ENCODE measurements at places on chromosomes 16 and 17. TPM values are rescaled to one million over a fixed set of nuclear protein-coding genes. Genes with fewer than 3 reads are reported as not detected.

GRCh38 chr16:10938321-10938720, 3.9 kb downstream of the DEXI start:
- no peak overlapping the region for H3K27ac ChIP-seq
- H3K27me3 ChIP-seq = no peaks in the 10 kb centered on the region
- H3K36me3 ChIP-seq = peaks cover 19% of the 10 kb centered on the region
- H3K4me1 ChIP-seq = peaks cover 22% of the 10 kb centered on the region
- no peak overlapping the region for H3K4me3 ChIP-seq

- no peaks in the 10 kb centered on the region for H3K27me3 ChIP-seq
- peaks cover 26% of the 10 kb centered on the region for H3K36me3 ChIP-seq
- H3K4me3 ChIP-seq = no peak overlapping the region
- DNase-seq = no peak
- peaks cover 8% of the 10 kb centered on the region for H3K4me1 ChIP-seq
Observed at GRCh38 chr17:17090642-17091103, 48.4 kb downstream of the MPRIP start.

DNA sequence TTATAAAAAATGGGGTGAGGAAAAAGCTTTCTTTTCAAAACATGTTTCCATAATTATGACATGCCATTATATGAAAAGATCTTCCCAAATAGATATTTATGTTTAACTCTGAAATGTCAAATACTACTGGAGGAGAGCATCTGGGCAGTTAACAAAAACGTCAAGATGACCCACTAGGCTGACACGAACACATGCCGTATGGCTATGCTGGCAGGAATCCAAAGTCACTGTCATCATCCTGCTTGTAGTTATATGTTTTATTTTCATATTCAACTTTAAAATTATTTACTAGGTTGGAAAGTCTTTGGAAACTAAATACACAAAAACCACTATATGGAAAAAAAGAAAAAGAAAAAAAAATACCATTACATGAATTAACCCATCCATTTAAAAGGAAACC, 27.3 kb downstream of the ANKFY1 start:
- peak; percentile 52 for DNase-seq
- H3K4me3 ChIP-seq = no peak overlapping the region
- no peaks in the 10 kb centered on the region for H3K27me3 ChIP-seq
- peaks cover 14% of the 10 kb centered on the region for H3K36me3 ChIP-seq

- H3K4me3 ChIP-seq = no peak overlapping the region
- H3K27me3 ChIP-seq = no peaks in the 10 kb centered on the region
- H3K36me3 ChIP-seq = peaks cover 12% of the 10 kb centered on the region
- peak overlapping the region; percentile 13 for H3K27ac ChIP-seq
Observed at GRCh38 chr17:559551-560431, 154.8 kb downstream of the VPS53 start.

- DNase-seq = no peak
- H3K36me3 ChIP-seq = peaks cover 41% of the 10 kb centered on the region
- H3K27me3 ChIP-seq = no peaks in the 10 kb centered on the region
- peaks cover 11% of the 10 kb centered on the region for H3K4me1 ChIP-seq
- H3K27ac ChIP-seq = no peak overlapping the region
Observed at GRCh38 chr16:64950731-64951130, 171.1 kb downstream of the CDH11 start.

GRCh38 chr17:50893183-50893993, 27.2 kb upstream of the TOB1 start:
- no peak overlapping the region for H3K4me3 ChIP-seq
- no peaks in the 10 kb centered on the region for H3K36me3 ChIP-seq
- no peak overlapping the region for H3K27ac ChIP-seq
- H3K27me3 ChIP-seq = peaks cover 14% of the 10 kb centered on the region

DNA sequence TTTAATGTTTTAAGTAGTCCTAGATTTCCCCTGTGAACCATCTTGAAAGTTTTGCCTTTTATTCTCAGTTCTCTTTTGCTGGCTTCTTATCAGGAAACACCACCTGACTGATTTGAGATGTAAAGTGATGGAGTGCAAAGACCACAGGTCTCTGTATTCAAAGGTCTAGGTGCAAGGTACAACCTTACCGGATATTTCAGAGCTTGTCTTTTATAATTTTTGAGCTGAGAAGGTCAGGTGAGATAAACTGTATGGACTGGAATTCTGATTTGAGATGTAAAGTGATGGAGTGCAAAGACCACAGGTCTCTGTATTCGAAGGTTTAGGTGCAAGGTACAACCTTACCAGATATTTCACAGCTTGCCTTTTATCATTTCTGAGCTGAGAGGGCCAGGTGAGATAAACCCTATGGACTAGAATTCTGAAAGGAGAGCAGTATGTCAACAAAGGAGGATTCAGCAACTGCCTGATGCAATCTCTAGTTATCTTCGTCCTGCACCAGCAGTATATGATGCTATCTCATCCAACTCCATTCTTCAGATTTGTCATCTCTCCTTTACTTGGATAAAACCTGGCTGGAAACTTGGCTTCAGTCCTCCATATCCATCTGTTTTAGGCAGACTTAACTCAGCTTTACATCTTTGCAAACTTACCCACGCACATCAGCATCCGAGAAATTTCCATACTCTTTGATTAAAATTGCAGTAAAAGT, 64.3 kb downstream of the CENPV start:
- no peak overlapping the region for H3K27ac ChIP-seq
- H3K36me3 ChIP-seq = no peaks in the 10 kb centered on the region
- DNase-seq = peak; percentile 53
- H3K27me3 ChIP-seq = no peaks in the 10 kb centered on the region
- no peak overlapping the region for H3K4me3 ChIP-seq
- peaks cover 18% of the 10 kb centered on the region for H3K4me1 ChIP-seq

GRCh38 chr16:10617662-10618420, 37.4 kb upstream of the EMP2 start:
- DNase-seq = no peak
- H3K36me3 ChIP-seq = no peaks in the 10 kb centered on the region
- peaks cover 4% of the 10 kb centered on the region for H3K4me1 ChIP-seq
- H3K4me3 ChIP-seq = no peak overlapping the region

DNA sequence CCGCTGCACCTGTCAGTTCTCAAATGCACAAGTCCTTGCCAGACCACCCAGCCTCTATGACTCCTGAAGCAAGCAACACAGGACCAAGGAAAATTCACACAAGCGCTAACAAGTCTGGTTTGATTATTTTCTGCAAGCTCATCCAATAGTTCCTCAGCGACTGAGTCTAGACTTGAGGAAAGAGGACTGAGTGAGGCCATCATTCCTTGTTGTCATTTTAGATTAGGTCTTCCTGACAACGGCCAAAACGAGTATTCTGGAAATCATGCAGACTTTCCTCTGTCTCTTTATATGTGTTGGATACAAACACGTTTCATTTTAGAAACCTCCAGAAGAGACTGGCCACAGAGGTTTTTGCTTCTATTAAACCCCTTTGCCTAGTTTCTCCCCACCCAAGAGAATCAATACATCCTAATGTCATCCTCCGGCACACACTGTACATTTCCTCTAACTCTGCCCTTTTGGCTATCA, 561 bp downstream of the CCDC47 start:
- H3K27ac ChIP-seq = peak overlapping the region; percentile 84
- H3K36me3 ChIP-seq = peaks cover 5% of the 10 kb centered on the region
- 0 out of 2 replicates have a peak, but pooled peaks cover 2% of the 10 kb centered on the region for H3K4me1 ChIP-seq
- H3K4me3 ChIP-seq = peak overlapping the region; percentile 75
- DNase-seq = peak; percentile 31

DNA sequence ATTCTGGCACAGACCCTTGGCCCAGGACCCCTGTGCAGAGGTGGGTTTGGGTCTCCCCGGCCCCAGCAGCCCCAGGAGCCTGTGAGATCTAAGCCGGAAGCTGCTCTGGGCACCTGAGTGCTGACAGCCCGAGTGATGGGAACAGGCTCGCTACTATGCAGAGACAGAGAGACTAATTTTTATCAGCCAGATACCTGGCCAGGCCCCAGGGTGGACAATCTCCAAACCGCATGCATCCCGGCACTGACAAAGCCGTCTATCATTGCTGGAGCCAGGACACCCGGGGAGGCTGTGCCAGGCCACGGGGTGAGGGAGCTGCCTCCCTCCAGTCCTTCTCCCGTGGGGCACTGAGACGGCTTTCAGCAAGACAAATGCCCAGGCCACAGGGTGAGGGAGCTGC, 25.0 kb downstream of the CBFA2T3 start:
- no peak for DNase-seq
- H3K4me3 ChIP-seq = no peak overlapping the region
- H3K4me1 ChIP-seq = no peaks in the 10 kb centered on the region
- no peak overlapping the region for H3K27ac ChIP-seq
- peaks cover 38% of the 10 kb centered on the region for H3K27me3 ChIP-seq
- no peaks in the 10 kb centered on the region for H3K36me3 ChIP-seq

GRCh38 chr17:56592487-56593085, 913 bp upstream of the NOG start:
- H3K27me3 ChIP-seq = peaks cover 31% of the 10 kb centered on the region
- no peak overlapping the region for H3K27ac ChIP-seq
- peak overlapping the region; percentile 57 for H3K4me3 ChIP-seq
- H3K36me3 ChIP-seq = no peaks in the 10 kb centered on the region
- peak; percentile 39 for DNase-seq
- H3K4me1 ChIP-seq = peaks cover 6% of the 10 kb centered on the region

DNA sequence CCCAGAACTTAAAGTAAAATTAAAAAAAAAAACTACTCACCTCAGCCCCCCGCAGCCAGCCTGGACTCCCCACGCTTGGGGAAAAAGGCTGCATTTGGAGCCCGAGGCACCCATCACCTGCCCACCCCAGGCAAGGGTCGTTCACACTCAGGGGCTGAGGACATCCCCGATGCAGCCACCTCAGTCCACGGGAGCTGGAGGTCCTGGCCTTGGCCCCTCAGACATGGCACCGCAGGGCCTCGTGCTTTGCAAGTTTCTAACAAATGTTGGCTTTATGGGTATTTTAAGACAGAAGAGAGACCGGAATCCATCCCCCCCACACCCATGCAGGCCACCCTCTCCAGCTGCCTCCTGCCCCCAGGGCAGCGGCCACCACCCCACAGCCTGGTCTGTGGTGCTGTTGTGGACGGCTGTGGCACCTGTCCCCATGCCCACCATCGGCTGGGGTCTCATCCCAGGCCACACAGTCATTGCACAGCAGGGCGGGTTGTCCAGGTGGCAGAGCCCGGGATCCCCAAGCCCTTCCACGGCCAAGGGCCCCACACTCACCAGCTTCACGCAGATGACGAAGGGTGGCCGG, 116.4 kb upstream of the ZNF750 start:
- DNase-seq = no peak
- H3K27ac ChIP-seq = no peak overlapping the region
- no peak overlapping the region for H3K4me3 ChIP-seq
- no peaks in the 10 kb centered on the region for H3K27me3 ChIP-seq

GRCh38 chr17:82528484-82529265, 9.1 kb downstream of the FOXK2 start:
- H3K4me1 ChIP-seq = peaks cover 13% of the 10 kb centered on the region
- no peak overlapping the region for H3K27ac ChIP-seq
- no peak overlapping the region for H3K4me3 ChIP-seq
- peak; percentile 24 for DNase-seq

DNA sequence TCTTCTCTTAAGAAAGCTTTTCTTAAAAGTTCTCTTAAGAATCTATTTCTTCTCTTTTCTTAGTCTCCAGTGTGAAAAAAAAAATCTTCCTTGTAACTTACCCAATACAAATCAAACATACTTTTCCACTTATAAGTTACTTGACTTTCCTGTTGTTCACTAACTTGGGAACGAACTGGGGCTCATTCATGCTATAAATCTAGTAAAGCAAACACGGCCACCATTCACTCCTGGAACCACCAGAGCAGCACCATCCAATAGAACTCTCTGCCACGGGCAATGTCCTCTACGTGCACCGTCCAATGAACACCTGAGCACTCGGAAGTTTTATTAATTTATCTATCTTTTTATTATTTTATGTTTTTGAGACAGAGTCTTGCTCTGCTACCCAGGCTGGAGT, 20.8 kb downstream of the SRP68 start:
- no peak for DNase-seq
- no peak overlapping the region for H3K27ac ChIP-seq
- no peaks in the 10 kb centered on the region for H3K27me3 ChIP-seq
- peaks cover 65% of the 10 kb centered on the region for H3K36me3 ChIP-seq
- no peak overlapping the region for H3K4me3 ChIP-seq

DNA sequence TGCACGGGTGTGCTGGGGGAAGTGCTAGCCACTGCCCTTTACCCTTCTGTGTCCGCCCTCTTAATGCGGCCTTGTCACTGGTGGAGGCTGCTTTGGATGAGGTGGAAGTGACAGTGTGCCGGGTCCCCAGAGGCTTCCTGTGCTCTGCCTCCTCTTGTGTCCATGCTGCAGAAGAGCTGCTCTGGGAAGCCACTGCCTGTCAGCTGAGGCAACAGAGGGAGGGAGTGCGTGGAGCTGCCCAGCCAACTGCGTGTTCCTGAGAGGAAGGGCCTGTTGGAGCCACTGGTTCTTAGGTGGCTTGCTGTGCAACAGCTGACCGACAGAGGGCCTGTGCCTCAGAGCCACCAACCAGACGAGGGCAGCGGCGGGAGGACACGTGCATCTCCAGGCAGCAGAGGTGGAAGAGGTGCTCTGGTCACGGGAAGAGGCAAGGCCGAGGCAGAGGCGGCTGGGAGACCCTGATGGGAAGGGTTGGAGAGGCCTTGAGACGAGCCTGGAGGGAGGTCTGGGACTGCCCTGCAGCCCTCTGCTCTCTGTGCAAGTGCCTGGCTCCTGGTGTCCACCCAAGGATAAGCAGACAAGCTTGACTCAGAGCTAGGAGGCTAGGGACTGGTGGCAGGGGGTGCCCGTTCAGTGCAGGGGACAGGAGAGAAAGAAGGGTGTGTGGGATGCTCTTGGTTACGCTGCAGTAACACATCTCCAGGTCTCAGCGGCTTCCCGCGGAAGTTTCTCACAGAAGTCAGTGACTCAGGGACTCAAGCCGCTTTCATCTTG, 25.4 kb downstream of the B9D1 start:
- H3K4me1 ChIP-seq = peaks cover 16% of the 10 kb centered on the region
- no peak overlapping the region for H3K27ac ChIP-seq
- no peaks in the 10 kb centered on the region for H3K27me3 ChIP-seq
- H3K4me3 ChIP-seq = no peak overlapping the region
- peaks cover 16% of the 10 kb centered on the region for H3K36me3 ChIP-seq

- H3K4me1 ChIP-seq = peaks cover 1% of the 10 kb centered on the region
- H3K4me3 ChIP-seq = no peak overlapping the region
- H3K27ac ChIP-seq = no peak overlapping the region
- H3K27me3 ChIP-seq = no peaks in the 10 kb centered on the region
Observed at GRCh38 chr17:19948116-19948943, 29.3 kb downstream of the AKAP10 start.

The NHLRC4 gene
- 0.56 TPM for total RNA-seq

The PRAC2 gene
- not detected for total RNA-seq

The KIF2B gene
- not detected for total RNA-seq

The KRTAP4-6 gene
- total RNA-seq = not detected

The FBXO39 gene
- total RNA-seq = not detected

The TBX21 gene
- not detected for total RNA-seq

The RTN4RL1 gene
- total RNA-seq = under 0.01 TPM

The PRSS33 gene
- not detected for total RNA-seq

The PSMC3IP gene
- 5.6 TPM for total RNA-seq

The MRPL10 gene
- 32.3 TPM for total RNA-seq

The SDK2 gene
- under 0.01 TPM for total RNA-seq

The AXIN2 gene
- total RNA-seq = 1.9 TPM

The MSL1 gene
- total RNA-seq = 28.3 TPM

The MYH11 gene
- under 0.01 TPM for total RNA-seq

The CLEC18A gene
- under 0.01 TPM for total RNA-seq
